SK-MEL-5 (cell line): ENCODE measurements at places on chromosomes 6 and 20. TPM values are rescaled to one million over a fixed set of nuclear protein-coding genes. Genes with fewer than 3 reads are reported as not detected.

TGM3 gene
- total RNA-seq = not detected in 2 replicates

DNA sequence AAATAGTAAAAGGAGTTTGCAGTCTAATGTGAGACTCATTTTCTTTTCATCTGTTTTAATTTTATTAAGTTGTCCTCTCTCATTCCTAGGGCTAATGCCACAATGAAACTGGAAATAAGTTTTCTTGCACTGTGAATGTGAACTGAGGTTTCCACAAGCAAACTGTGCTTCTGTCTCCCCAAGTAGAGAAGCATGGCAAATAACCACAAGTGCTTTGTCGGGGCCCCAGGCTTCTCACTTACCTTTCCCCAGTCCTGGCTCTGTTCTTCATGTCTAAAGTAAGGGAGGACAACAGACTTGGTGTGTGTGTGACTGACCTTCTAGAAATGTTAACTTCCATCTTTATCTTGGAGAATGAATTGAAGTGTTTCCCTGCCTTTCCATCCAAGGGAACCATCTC lies 80.8 kb downstream of the CBFA2T2 start:
- no peak for DNase-seq

DNA sequence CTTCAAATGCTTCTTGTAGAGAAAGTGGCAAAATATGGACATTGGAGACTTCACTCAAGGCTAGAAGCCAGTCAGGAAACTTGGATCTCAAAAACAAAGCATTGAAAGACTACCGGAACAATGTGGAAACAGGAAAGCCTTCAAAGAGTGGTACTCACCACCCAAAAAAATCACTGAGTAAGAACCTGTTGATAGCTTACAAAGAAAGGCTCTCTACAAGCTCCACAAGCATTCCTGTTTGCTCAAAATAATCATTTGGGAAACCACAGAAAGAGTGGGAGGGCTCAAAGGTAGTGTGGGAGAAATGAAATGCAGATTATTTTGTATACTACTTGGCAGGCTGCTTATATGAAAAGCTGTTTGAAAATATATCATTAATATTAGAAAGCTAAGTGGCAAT lies 9.5 kb upstream of the DST start:
- DNase-seq = peak; percentile 14

TFAP2C gene
- 1.5 and 2.0 TPM in 2 replicates for total RNA-seq

GRCh38 chr20:49676581-49677291 lies 36.9 kb downstream of the B4GALT5 start:
- DNase-seq = no peak

DNA sequence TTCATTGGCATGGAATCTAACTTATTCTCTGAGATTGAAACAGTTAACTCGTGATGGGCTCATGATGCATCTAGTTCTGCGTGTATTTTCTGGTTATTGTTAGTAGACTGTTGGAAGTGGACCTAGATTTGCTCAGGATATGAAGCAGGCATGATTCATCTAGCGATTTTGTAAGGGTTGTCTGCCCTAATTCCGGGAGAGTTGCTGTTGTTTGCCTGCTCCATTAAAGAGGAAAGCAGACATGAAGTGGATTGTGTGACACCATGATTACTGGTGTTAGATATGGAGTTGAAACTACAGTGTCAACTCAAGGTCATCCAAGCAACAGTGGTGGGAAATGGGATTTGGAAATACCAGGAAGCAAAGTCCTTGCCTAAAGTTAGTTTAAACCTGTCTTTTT lies 41.0 kb downstream of the SOX4 start:
- peak; percentile 63 for DNase-seq

CEBPB gene
- 47.4 and 69.6 TPM in 2 replicates for total RNA-seq

- DNase-seq = peak; percentile 25
These were observed 46.0 kb upstream of the UST start for GRCh38 chr6:148700741-148701311.

- DNase-seq = no peak
These were observed at the start of gene LTA for GRCh38 chr6:31572041-31572911. Gene LTA, plus strand, starts transcription at chr6:31572289. Its CDS starts 454 bp downstream, at chr6:31572743.

GRCh38 chr6:21219241-21219640 lies 374.3 kb upstream of the SOX4 start:
- no peak for DNase-seq

GRCh38 chr20:35985806-35986205 lies 17.4 kb downstream of the CNBD2 start:
- DNase-seq = no peak

DNA sequence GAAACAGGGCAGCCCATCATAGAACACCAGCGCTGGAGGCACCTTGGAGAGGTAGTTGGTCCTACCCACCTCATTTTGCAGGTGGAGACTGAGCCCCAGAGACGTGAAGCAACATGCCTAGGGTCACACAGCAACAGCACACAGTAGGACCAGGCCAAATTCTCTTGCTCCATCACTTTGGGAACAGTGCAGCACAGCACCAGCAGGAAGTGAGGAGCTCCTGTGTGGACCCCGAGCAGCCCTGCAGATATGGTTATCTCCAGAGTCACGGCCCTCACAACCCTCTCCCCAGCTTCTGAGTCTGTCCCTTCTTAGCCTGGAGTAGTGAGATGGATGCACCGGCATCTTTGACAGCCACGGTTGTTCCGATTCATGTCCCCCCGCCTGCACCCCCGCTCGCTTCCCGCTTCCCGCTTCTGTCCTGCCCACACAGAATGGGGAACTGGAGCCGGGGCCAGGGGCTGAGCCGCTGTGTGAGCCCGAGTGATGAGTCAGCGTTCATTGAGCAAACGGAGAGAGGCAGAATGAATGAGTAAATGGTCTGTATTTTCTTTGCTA lies 72.6 kb upstream of the DUSP22 start:
- DNase-seq = no peak

AVP gene
- not detected in 2 replicates for total RNA-seq

- peak; percentile 94 for DNase-seq
These were observed at the start of gene UST for GRCh38 chr6:148746363-148747144. Gene UST, plus strand, starts transcription at chr6:148747030. Its CDS starts 401 bp downstream, at chr6:148747431.

DNA sequence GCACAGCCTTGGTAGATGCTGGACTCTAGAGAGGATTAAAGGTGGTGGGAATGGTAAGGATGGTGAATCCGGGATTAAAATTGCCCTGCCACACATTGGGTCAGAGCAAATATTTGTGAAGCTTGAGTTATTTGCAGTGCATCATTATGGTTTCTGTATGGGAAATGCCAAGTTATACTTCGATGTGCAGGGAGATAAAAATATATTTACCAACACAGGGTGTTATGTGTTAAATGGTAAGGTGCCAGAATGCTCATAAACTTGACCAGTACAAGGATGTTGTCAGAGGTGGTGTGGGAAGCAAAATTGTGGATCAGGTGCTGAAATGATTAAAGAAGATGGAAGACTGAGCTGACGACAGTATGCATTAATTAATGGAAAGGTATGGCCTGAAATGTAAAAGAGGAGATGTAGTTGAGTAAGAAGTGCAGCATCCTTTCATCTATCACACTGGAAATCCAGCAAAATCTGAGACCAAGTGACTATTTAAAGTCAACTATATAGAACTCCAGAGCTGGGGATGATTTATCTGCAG lies 262.3 kb downstream of the ADGB start:
- no peak for DNase-seq

DNA sequence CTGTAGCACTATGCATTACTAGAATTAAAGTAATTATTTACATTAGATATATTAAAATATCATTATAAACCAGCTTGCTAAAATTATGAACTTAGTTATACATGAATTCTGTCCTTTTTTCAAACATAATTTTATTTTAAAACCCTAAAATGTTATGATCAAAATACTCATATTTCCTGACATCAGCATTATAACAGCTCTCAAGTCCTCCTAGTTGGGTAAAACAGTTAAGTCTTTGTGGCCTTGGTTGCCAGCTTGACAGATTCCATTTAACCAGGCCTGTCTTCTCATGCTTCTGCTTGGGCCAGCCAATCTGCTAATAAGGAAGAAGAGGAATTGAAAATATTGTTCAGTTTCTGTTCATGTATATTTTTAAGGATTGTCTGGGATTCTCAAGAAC lies 147.9 kb upstream of the SLC35B3 start:
- no peak for DNase-seq

GRCh38 chr6:72824833-72825232 lies 203.0 kb downstream of the KCNQ5 start:
- DNase-seq = no peak

FAM50B gene
- 14.4 and 16.7 TPM in 2 replicates for total RNA-seq

GRCh38 chr20:63970714-63971431 lies 1.1 kb upstream of the ZNF512B start:
- DNase-seq = no peak

DNA sequence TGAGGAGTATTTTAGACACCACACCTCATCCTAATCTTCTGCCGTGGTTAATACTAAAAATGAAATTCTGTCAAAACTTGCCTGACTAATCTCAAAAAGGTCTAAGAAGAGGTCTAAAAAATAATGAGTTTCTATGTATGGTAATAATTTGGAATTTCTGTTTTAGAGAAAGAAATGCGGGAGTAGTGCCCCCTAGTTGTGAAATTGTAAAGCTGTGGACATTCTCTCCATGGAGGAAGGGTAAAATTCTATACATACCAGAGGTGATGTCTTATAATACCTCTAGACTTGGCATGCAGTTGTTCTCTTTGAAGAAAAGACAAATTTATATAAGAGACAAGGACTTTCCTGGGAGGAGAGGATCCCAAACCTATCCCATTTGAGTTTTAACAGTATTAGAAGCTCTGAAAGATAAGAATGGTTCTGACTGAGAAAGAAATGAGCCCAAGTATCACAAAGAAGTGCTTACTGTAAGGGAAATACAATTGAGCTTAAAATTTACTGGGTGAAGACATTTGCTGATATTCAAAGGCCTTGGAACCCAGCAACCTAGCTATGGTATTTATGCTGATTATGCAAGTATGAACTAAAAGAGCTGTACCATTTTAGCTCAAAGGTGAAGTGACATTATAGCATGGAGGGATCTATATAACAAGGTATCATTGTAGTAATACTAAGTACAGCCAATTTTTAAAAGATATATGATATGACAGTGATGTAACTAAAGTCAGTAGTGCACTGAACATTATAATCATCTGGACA lies 5.1 kb upstream of the EPHA7 start:
- DNase-seq = peak; percentile 44

DNA sequence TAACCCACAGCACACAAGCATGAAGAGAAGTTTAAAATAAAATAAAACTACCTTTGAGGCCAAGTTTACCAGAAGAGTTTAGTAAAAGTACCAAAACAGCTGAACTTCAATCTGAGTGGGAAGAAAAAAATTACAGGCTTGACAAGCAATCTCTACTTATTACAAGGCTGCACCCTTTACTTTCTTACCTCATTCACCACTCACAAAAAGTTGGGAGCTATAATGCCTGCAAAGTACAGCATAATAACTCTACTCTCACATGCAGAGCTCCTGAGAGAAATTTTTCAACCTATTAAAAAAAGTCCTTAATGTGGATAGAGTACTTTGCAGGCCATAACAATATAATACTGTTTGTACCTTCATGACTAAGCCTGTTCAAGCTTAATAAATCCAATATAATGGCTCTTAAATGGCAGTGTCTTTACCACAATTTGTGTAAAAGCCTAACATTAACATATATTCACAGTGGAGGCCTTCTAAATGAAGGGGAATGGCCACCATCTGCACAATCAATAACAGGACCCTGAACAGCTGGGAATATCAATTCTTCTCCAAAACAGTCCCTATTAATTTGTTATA lies 103.1 kb downstream of the DST start:
- no peak for DNase-seq

GRCh38 chr6:7439228-7439627 lies 49.6 kb downstream of the RIOK1 start:
- DNase-seq = no peak

GTSF1L gene
- not detected in 2 replicates for total RNA-seq

OOEP gene
- total RNA-seq = not detected in 2 replicates

- no peak for DNase-seq
These were observed 95.0 kb downstream of the LRFN2 start for GRCh38 chr6:40492187-40492586.

DNA sequence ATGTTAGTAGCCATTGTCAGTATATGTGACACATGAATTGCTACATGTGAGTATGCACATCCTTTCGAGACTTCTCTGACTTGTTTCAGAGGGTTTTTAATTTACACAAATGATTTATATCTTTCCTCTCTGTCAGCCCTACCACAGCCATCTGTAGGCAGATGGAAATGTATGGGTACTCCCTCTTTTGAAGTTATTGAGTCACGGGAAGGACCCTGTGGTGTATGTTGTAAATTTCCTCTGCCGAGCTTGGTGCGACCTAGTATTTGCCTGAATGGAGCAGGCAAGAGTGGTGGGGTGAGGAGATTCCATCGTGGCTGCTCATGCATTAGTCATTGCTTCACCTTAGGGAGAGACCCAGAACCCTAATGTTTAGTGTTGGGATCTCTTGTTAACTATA lies 171.9 kb downstream of the JARID2 start:
- DNase-seq = no peak

DNA sequence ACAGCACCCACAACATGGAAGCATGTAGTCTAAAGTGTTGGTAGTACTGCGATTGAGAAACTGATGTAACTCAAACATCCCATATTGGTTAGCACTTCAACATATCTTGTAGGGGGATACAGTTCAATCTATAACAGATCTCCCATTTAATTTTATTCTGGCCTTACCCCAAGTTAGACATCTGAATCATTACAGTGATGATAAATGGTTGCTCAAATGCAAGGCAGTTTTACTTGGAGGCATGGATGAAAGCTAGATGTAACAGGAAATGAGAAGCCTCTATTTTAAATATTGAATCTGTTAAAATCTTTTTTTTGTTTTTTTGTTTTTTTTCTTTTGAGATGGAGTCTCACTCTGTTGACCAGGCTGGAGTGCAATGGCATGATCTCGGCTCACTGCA lies 44.2 kb upstream of the FAM50B start:
- DNase-seq = no peak

DNA sequence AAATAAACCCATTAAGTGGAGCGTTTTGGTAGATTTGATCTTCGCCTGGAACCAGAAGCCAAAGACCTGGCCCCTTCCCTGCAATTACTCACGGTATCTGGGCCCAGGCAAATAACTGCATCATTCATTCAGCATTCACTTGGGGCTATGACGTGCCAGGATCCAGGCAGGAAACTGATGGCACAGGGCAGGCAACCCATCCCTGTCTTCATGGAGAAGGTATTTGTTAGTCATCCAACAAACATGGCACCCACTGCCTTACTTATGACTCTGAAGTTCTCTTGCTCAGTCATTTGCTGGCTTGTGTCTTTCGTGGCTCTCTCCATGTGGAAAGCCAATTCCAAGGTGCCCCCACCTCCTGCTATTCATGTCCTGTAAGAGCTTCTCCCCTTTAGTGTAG lies 232.4 kb downstream of the BMP7 start:
- no peak for DNase-seq

ZSWIM1 gene
- 11.5 and 13.7 TPM in 2 replicates for total RNA-seq
